ENCODE measurements at places on chromosomes 12 and 14.

DNA sequence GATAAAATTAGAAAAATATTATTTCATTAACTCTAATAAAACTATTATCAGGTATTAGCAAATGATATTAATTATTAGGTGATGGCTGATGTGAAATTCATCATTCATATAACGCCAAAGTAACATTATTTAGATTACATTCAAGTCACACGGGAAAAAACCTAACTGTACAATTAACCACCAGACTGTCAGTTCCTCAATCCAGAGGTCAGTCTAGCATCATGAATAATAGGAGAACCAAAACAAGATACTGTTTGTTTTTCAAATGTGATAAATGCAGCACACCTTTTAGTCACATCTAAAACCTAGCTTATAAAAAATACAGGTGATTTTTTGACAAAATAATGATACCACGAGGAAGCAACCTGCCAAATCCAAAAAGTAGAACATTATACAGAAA, 19.6 kb downstream of the SENP1 start:
- no peak for DNase-seq

- no peak for DNase-seq
Observed at GRCh38 chr14:68379510-68380328, 413.1 kb downstream of the ZFP36L1 start.

DNA sequence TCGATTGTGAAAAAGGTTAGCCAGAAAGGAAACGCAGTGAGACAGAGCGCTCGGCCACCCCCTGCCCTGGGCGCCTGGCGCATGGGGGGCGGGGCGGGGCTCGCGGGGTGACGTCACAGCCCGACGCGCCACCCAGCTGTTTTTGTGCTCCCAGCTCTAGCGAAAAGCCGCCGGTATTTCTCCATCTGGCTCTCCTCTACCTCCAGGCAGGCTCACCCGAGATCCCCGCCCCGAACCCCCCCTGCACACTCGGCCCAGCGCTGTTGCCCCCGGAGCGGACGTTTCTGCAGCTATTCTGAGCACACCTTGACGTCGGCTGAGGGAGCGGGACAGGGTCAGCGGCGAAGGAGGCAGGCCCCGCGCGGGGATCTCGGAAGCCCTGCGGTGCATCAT, at the start of gene GABARAPL1:
GABARAPL1 (plus strand) TSS at position 139 of the 393 bp plus-strand sequence; CDS start at position 392, 253 bp downstream.
- DNase-seq = peak; percentile 83

- DNase-seq = no peak
Observed at GRCh38 chr12:66623455-66623854, 55.4 kb downstream of the GRIP1 start.

- no peak for DNase-seq
Observed at GRCh38 chr14:76919431-76920330, 93.5 kb downstream of the LRRC74A start.

GRCh38 chr14:34172550-34173368, 221.9 kb upstream of the EGLN3 start:
- DNase-seq = no peak

- DNase-seq = no peak
Observed at GRCh38 chr12:1517007-1517406, 77.4 kb downstream of the FBXL14 start.

GRCh38 chr12:111469401-111469800, 63.7 kb downstream of the SH2B3 start:
- no peak for DNase-seq

- no peak for DNase-seq
Observed at GRCh38 chr14:88481059-88481458, 73.7 kb downstream of the PTPN21 start.

- no peak for DNase-seq
Observed at GRCh38 chr14:105060751-105061427, 4.3 kb downstream of the GPR132 start.

- no peak for DNase-seq
Observed at GRCh38 chr14:99265571-99265970, 6.4 kb downstream of the BCL11B start.

DNA sequence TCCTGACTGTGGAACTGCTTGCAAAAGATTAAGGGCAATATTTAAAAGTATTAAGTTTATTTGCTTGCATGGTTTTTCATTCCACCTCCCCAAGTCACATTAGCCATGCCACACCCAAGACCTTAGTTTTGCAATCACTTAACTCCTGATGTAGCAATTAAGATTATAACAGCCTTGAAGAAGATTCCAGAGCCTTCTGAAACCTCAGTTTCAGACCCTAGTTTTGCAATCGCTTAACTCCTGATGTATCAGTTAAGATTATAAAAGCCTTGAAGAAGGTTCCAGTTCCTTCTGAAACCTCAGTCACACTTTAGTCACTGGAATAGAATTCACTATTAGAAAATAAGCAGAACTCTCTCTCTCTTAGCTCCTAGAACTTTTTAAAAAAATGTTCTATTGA, 42.7 kb upstream of the DCN start:
- DNase-seq = no peak

All from GM10248 (cell line).